ENCODE measurements at places on chromosomes 7 and 10.

DNA sequence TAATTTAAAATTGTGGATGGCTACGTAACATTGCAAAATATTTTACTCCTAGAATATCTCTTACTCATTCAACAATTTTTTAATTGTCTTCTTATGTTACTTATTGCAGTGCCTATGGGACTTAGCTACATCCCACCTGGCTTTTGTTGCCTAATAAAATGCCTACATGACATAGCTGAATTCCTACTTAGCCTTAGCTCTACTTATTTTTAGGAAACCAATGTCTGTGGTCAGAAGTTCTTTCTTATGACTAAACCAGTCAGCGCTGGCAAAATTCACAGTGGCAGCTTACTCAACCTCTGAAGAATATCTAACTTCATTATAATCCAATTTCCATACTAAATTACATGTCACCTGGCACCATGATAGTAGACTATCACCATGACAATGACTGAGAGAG is 1612.4 kb upstream of the LRRTM3 start:
- DNase-seq, result peak; percentile 12

- DNase-seq, result no peak
These were observed 4.9 kb upstream of the BLOC1S2 start for GRCh38 chr10:100291356-100291755.

DNA sequence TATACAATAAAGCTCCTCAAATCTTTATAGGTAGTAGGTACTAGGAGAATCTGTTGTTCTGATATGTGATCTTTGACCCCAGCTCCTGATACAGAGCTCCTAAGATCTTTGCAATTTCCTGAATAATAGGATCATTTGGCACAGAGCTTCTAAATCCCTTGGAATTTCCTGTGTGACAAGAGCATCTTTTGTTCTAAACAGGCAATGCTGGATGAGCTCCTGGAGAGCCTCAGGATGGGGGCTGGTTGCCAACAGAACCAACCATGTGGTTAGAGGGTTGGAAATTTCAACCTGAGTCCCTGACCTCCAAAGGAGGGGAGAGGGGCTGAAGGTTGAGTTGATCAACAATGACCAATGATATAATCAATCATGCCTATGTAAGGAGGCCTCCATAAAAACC is 629.0 kb downstream of the CCSER2 start:
- DNase-seq, result no peak

GRCh38 chr7:159109653-159110035 is 35.0 kb downstream of the VIPR2 start:
- DNase-seq, result no peak

DNA sequence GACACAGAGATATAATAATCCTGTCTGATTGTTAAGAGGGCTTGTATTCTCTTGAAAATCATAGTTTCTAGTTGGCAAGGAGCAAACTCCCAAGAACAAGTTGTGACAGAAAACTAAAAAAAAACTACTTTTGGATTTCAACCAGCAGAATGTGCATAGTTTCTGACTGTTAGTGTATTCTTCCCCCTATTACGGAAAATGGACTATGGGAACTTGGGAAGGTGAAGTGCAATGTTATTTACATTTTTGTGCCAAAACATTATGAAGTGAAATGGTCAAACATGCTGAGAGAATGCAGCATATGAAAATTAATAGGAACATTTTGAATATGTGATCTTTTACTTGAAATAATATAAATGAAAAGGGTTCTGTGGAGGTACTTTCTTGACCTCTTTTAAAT is 660.8 kb downstream of the SUGCT start:
- no peak for DNase-seq

GRCh38 chr7:81638198-81638597 is 131.6 kb downstream of the HGF start:
- DNase-seq, result peak; percentile 96

DNA sequence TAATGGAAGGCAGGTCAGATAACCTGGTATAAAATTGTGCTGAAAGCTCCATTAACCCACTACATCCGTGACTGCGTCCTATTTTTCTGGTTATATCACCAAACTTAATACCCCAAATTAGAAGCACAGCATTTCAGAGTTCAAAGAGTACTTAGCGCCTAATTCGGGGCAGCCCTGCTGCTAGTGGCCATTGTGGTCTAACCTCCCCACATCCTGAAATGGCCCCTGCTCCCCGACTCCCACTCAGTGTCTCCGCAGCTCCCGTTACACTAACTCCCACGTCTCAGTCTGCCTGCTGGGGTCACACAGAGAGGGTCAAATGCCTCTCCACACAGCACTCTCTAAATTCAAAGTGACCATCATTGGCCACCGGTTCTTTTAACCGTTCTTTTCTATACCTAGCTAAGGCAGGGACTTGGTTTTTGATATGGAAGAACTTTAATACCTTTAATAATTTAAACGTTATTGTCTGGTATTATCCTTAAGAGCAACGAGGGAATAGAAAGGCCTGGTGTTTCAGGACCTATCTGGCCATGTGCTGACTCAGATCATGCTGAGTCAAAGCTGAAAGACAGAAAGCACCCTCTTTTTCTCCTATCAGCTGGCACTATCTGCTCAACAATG is 117.1 kb downstream of the KMT2E start:
- no peak for DNase-seq

GRCh38 chr10:87660484-87661133 is 931 bp downstream of the PAPSS2 start:
- peak; percentile 65 for DNase-seq

GRCh38 chr7:88151119-88151790 is 68.6 kb downstream of the SRI start:
- DNase-seq, result no peak

DNA sequence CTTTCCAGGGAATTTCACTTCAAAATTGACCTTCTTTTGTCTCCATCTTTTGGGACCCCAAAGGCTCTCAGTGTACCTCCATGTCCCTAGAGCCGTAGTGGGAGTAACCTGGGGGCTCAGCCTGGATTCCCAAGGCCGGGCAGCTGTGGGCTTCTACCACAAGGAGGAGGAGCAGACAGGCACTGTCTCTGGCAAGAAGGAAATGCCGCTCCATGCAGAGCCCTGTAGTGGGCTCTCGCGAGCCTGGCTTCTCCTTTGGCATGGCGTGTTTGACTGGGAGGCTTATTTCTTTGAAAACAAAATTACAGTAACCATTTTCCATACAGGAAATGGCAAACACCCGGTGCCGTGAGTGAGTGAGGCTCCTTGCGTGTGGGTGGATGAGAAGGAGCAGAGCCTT is 76.8 kb upstream of the FAM180A start:
- no peak for DNase-seq

GRCh38 chr7:88331322-88331721 is 24.6 kb upstream of the STEAP4 start:
- peak; percentile 53 for DNase-seq

DNA sequence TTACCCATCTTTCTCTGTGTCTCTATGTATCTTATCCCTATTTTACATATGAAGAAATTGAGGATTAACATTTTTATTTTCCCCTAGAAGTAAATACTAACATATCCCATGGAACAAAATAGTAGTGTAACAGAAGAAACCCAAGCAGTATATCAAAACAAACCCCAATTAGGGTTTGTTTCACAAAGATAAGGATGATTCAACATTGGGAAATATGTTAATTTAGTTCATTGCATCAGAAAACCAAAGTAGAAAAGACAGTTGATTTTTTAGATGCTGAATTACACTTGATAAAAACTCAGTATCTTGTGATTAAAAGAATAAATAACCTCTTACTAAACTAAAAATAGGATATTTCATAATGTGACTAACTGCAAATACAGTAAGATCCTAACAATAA is 87.8 kb downstream of the GLCCI1 start:
- no peak for DNase-seq
